ENCODE measurements at places on chromosomes 3 and 15. TPM values are rescaled to one million over a fixed set of nuclear protein-coding genes. Genes with fewer than 3 reads are reported as not detected.

The TGM4 gene
- 0.63 TPM for total RNA-seq

The CHRM5 gene
- not detected for total RNA-seq

- DNase-seq, result no peak
These were observed 16.1 kb upstream of the KY start for GRCh38 chr3:134666885-134667284.

DNA sequence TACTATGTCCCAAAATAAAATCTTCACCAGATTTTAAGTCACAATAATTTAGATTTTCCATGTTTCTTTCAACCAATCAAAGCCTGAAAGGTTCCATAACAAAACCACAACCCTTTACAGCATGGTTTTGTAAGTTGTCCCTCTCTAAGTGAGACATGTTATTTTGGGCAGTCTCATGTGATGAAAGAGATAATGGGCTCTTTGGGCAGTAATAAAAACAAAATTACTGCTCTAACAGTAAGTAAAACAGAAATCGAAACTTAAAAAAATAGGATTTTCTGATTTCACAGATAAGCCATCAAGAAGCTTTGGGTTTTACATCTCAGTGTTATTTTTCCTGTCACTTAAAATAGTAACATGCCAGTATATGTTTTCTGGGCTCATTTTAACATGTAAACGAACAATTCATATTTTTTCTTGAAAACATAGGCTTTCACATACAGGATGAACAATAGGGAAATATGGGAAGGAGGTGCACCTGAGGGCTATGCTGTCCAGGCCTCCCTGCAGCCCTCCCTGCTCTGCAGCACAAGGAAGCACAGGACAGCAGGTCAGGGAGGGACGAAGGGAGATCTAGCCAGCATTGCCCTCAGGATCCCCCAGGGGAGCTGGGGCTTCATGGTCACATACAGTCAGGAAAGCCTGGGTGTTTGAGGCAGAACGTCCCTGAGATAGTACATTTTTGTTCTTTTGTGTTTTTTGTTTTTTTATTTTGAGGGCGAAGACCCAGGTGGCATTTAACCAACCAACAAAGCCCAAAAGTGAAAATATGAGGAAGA is 157.4 kb downstream of the SHOX2 start:
- DNase-seq, result no peak

DNA sequence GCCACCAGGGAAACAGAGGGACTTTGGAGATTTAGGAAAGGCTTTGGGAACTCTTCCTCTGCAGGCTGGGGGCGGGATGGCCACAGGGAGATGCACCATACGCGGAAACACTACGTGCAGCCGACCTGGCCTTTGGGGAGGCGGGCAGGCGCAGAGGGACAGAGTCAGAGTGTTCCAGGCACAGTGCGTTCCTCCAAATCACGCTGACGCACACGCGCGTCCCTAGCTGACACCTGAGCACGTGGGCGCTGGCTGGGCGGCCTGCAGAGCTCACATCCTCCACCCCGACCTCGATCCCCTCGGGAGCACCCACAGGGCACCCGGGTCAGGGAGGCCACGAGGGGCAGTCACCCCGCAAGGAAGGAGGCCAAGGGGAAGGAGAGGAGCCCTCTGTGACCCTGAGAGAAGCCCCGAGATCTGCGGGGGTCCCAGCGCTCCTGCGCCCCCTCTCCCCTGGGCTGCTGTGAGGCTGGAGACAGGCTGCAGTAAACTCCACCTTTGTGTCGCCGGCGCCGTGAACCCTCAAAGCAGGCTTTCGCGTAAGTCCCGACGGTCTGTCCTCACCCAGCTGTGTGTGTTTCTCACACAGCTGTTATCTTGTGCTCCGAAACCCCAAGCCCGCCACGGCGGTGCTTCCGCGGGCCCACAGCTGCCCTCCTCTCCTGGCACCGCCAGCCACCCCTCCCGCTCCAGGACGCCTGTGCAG is 196.3 kb downstream of the OCA2 start:
- DNase-seq, result no peak

- no peak for DNase-seq
These were observed 29.6 kb downstream of the FAN1 start for GRCh38 chr15:30933293-30933692.
